Astrocyte (in vitro differentiated cells and primary cell): ENCODE measurements at places on chromosomes 2 and 18. TPM values are rescaled to one million over a fixed set of nuclear protein-coding genes. Genes with fewer than 3 reads are reported as not detected.

DTNA gene
- 32.9 and 41.1 TPM in 2 replicates for total RNA-seq

DNA sequence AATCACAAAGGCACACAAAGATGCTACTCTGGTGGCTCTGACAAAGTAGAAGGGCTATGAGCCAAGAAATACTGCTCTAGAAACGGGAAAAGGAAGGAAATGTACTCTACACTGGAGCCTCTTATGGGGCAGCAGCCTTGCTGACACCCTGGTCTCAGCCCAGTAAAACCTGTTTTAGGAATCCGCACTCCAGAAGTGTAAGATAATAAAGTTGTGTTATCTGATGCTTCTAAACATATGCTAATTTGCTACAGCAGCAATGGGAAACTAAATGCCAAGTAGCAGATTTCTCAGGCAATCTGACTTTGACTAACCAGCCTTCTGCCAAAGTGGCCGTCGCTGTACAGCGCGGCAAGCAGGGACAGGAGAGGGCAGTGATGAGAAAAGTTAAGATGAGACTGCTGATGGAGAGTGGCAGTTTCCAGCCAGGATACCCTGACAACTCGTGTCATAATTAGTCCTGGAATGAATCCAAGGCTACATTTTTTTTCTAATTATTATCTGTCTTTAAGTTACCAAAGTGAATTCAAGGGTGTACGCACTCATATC, 99.0 kb downstream of the NETO1 start:
- DNase-seq: no peak

NEB gene
- 0.82 and 0.94 TPM in 2 replicates for total RNA-seq

CYBRD1 gene
- total RNA-seq: 26.7 and 37.2 TPM in 2 replicates

KLHL41 gene
- not detected in 2 replicates for total RNA-seq

GRCh38 chr2:34408100-34408499, 809.0 kb upstream of the FAM98A start:
- peak; percentile 18 for DNase-seq

DNA sequence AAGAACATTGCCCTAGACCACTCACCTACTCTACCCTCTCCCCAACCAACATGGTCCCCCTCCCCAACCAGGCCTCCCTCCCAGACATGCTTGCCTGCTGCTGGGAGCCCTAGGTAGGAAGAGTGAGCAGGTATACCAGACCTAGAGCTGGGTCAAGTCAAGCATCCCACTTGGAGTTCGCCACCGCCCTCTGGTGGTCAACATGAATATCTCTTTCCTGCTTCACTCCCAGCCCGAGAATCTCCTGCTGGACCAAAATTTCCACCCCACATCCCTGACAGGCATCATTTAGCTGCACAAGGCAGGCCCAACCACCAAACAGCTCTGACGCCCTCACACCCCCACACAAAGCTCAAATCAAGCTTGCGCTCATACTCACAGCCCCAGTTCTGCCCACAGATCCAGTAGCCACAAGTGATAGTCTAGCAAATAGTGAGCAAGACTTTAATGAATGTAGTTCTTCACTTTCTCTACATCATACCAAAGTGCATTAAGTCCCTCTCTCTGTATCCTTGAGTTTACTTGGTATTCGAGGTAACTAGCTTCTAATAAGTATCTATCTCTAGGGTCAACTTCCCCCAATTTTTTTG, 116.0 kb downstream of the TNS1 start:
- DNase-seq: peak; percentile 47

DNA sequence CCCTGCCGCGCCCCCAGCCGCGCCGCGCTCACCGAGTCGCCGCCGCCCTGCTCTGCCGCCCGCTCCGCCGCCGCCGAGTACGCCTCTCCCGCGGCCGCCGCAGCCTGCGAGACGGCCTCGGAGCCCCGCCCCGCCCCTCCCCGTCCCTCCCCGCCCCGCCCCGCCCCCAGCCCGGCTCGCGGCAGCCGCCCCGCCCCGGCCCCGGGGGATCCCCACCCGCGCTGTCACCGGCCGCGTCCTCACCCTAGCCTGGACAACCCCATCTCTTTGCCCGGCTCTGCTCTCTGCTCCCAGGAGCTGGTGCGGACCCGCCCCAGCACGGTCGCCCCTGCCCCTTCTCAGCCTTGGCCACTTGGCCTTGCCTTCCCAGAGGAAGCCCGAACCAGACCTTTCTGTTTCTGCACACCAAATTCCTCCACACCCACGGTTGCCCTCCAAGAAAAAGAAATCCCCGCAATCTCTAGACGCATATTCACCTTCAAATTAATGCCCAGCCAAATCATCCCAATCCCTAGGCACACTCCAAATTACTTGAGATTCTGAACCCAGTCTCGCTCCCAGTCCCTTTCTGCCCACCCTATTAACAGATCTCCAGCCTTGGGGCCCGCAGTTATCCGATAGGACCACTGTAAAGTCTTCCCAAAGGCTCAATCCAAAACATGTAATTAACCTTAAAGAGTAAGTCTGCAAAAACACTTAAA, at the start of gene CYRIA:
Gene CYRIA, minus strand, starts transcription at position 87 of the 701 bp plus-strand sequence. CDS start 77,715 bp downstream, outside the sequence.
- DNase-seq: no peak

OR6B2 gene
- not detected in 2 replicates for total RNA-seq

DNA sequence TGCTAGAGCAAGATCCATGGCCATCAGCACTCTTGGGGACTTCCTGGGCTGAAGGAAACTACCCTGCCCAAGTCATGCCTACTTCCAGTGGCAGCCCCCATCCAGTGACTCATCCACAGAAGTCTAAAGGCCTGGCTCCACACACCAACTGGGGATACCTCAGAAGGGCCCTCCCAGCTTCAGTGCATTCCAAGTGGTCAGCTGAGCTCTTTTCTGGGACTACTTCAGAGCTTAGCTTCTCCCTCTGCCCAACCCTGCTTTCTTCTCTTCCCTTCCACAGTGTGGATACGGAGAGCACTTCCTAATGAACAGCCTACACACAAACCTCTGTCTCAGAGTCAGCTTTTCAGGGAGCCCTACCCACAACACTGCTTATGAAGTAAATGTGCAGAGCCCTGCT, 66.5 kb downstream of the CLHC1 start:
- DNase-seq: peak; percentile 70

SERPINB11 gene
- not detected in 2 replicates for total RNA-seq

DNA sequence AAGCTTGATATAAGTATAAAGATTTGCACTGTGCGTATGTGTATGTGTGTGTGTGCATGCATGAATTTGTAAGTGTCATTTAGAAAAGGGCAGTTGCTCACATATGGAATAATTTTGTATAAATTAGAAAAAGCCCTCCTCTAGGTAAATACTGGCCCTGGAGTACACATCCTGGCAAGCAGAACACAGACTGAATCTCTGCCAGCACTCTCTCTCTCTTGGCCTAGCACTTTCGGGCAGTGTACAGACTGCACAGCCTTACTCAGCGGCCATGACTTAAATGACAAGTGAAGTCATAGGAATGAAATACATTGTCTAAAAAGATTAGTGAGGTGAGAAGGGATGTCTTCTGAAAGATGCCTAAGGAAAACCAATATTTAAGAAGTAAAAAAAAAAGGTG, 214.1 kb downstream of the RDH14 start:
- DNase-seq: peak; percentile 38

SPC25 gene
- total RNA-seq: 0.60 and 1.6 TPM in 2 replicates

DNA sequence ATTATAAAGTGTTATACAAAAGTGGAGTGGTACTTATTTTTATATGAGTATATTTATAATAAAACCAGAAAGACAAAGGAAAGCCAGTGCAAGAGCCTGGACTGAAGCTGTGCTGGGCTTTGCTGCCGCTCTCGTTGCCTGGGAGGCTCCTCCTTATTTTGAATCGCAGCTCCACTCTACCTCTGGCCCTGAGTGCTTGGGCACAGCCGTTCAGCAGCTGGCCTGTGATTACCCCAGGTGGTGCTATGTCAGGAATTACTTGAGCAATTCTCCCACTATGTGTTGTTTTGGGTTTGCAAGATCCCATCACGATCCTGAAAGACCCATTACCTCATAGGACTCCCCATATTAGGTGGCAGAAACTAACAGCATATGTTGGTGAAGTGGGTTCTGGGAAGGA, 53.0 kb upstream of the LCLAT1 start:
- no peak for DNase-seq

DNA sequence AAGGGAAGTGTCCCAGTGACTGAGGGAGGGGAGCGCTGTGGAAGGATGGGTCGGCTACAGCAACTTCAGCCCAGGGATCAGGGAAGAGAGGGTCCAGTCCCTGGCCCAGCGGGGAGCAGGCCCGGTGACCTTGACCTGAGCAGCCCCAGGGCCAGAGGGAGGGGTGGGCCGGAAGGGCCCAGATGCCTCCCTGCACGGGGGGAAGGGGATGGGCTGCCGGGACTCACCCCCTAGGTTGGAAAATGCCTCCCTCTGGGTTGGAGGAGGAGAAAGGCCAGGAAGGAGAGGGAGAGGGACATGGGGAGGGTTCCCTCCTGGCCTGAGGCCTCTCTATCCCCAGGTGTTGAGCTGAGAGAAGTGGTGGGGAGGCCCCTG, 19.8 kb downstream of the GPC1 start:
- DNase-seq: no peak

GRCh38 chr18:3514312-3515216, 64.6 kb downstream of the TGIF1 start:
- DNase-seq: peak; percentile 37

C2orf15 gene
- total RNA-seq: 0.59 and 0.60 TPM in 2 replicates

GRCh38 chr2:205564346-205565141, 117.8 kb upstream of the NRP2 start:
- no peak for DNase-seq

DNA sequence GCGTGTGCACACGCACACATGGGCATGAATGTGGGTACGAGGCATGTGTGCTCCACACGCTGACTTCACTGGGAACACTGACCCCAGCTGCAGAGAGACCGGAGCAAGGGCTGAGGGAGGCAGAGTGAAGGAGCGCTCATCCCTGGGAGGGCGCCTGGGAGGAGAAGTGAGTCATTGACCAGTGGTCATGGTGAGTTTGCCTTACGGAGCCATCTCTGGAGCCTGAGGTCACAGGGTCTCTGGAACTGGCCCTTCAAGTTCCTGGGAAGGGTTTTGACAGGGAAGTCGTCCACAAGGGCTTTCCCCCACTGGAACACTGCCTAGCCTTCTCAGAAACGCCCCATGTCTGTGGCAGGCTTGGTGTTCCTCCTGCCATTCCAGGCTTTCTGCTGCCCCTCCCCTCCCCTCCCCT, 14.3 kb upstream of the TMEM185B start:
- peak; percentile 74 for DNase-seq

- no peak for DNase-seq
Observed at GRCh38 chr2:226603606-226604005, 196.0 kb downstream of the IRS1 start.

- no peak for DNase-seq
Observed at GRCh38 chr2:114661971-114662939, 219.8 kb downstream of the DPP10 start.
